ENCODE measurements at places on chromosomes 2 and 18.

DNA sequence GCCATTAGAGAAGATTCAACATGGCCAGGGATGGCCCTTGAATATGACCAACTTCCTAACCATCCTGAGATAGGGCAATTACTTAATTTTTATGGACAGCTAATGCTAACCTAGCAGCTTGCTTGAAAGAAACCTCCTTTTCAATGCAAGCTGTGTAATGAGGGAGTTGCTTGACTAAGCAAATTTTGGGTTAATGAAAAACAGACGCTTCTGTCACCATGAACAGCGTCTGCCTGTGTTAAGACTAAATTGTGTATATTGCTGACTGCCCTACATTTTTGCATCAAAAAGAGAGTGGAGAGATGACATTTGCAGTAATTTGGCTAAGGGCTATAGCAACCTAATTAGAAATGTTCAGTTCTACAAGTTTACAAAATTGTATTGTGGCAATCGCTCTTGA is 319.2 kb upstream of the LRATD1 start:
- DNase-seq, result no peak

GRCh38 chr2:168132389-168132788 is 115.0 kb downstream of the STK39 start:
- no peak for DNase-seq

DNA sequence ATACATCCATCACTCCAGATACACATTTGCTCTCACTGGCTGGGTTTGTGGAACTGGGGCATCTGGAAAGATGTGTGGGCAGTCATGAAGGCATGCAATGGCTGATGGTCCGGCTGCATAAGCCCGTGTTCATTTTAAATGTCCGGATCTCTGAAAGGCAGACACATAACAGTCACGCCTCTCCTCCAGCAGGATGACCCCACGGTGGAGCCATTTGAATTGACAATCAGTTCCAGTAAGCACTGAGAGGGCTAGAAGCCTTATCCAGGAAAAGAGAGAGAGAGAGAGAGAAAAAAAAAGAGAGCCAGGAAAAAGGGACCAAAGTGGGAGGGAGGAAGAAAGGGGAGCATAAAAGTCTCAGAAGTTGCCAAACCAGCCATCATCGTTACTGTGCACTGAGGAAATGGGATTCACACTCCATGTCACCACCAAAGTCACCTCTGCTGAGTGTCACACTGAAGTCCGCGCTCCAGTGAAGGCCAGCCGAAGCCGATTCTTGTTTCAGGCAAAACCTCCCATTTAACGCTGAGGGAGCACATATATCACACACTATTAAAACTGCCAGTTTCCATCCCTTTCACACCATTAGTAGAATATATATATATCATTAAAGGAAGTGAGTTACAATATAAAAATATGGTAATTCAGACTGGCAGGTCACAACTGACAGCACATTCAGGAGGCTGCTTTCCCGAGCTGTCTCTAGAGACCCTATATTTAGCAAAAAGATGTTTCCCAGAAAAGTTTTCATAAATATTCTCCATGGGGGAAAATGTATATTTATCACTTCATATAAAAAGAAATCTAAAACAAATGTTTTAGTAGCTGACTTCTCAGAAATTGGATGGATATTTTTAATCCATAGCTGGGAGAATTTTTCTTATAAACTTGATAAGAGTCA is 142.0 kb downstream of the ACTR3 start:
- no peak for DNase-seq

GRCh38 chr2:40164736-40165508 is 287.0 kb downstream of the SLC8A1 start:
- no peak for DNase-seq

DNA sequence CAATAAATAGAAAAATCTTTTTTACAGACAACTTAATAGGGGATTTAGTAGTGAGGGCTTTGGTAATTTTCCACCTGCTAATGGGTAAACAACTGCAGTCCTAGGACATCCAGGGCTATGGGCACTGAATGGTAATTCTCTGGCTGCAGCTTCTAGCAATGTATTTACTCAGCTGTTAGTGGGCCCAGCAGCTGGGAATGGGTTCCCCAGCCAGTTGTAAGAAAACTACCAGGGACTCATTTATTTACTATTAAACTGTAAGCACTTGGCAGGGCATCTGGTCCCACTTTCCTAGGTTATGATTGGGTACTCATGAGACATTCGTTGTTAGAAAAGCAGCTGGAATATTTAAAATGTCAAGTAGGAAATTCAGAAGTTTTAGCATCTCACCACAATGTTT is 363.8 kb upstream of the TRIB2 start:
- DNase-seq, result no peak

DNA sequence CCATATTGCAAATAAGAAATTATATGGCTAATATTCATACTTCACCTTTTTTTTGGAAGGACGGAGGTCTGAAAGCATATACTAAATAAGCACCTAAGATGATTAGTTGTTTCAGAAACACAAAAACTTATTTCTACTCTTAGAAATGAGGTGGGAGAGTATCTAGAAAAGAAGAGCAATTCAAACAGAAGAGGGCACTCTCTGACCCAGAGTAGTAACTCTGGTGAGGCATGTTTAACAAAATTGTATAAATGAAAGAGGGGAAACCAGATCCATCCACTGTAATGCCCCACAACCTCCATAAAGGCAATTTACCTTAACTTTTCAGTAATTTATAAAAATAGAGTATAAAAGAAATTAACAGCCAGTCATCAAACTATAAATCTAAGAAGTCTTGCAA is 669.6 kb upstream of the VRK2 start:
- peak; percentile 0 for DNase-seq
